ENCODE measurements at places on chromosomes 2 and 18.

DNA sequence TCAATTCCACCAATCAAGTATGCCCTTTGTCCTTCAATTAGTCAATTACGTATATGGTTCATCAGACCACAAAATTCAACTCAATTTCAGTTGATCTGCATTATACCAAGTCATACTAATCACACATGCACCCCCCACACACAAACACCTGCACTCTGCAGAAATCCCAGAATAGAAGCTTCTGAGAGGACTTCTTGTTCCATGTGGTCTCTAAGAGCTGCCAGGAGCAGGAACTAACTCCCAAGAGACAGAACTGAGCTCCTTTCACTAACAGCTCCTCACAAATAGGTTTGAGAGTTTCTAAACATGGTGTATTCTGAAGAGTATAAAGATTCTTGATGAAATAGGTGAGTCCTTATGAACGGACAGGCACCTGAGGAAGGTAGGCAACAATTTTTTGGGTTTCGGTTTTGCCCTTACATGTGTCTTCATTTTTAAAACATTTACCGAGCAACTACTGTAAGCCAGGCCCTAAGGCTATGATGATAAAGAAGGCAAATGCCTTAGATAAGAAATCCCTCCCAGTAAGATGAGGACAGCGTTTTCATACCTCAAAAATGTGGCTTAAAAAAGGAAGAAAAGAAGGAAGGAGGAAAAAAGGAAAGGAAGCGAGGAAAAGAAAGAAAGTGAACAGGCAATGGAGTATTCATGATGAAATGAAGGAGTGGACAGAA is 183.1 kb downstream of the PID1 start:
- DNase-seq = no peak

- no peak for DNase-seq
Observed at GRCh38 chr2:71658771-71659170, 205.4 kb downstream of the DYSF start.

GRCh38 chr2:40363631-40364030 is 88.3 kb downstream of the SLC8A1 start:
- DNase-seq = no peak

- DNase-seq = no peak
Observed at GRCh38 chr2:217798743-217799562, 203.8 kb downstream of the TNS1 start.

DNA sequence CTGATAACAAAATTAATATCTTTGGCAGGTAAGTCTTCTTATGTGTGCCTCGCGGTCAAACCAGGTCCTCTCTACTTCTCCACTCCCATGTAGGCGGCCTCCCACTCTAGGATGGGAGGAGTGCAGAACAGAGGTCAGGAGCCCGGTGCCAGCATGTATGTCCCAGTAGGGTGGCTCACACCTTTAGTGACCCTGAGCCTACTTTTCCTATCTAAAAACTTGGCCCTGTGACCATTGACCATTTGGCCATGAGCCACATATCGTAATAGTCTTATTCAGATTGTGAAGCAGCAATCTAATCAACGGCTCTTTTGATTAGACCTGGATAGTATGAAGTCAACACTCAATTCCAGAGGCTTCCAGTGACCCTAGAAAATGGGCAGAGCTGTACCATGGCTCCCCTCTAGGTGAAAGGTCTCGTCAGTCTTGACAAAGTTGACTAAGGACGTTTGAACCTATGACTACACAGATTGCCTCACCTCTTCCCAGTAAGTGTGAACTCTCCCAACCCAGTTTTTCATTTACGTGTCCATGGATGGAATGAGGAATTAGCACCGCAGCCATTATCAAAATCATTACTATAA is 17.1 kb upstream of the FABP1 start:
- no peak for DNase-seq

GRCh38 chr18:70160073-70160678 is 45.3 kb downstream of the RTTN start:
- DNase-seq = no peak
